Activated CD4-positive, alpha-beta memory T cell treated with anti-CD3 and anti-CD28 coated beads for 36 hours (primary cell): ENCODE measurements at places on chromosomes 13 and 19. TPM values are rescaled to one million over a fixed set of nuclear protein-coding genes. Genes with fewer than 3 reads are reported as not detected.

Gene ELAVL3
- total RNA-seq: not detected

- H3K4me1 ChIP-seq: no peaks in the 10 kb centered on the region
- no peak for DNase-seq
- no peaks in the 10 kb centered on the region for H3K36me3 ChIP-seq
- no peak overlapping the region for H3K4me3 ChIP-seq
- H3K27me3 ChIP-seq: peaks cover 4% of the 10 kb centered on the region
These were observed 46.2 kb downstream of the SKA3 start for GRCh38 chr13:21130116-21130515.

DNA sequence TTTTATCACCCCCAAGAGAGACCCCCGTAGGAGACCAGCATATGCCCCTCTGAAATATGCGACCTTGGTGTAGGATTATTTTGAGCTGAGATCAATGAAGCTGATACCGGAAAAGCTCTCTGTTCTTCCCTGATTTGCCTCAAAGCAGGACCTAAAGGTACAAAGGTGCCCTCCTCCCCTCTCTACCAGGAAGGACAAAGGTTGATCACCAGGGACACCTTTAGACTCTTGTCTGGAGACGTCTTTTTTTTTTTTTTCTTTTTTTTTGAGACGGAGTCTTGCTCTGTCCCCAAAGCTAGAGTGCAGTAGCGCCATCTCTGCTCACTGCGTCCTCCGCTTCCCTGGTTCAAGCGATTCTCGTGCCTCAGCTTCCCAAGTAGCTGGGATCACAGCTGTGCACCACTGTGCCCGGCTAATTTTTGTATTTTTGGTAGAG lies 792 bp upstream of the PEX11G start:
- H3K36me3 ChIP-seq: no peaks in the 10 kb centered on the region
- peak overlapping the region; percentile 30 for H3K27ac ChIP-seq
- peaks cover 28% of the 10 kb centered on the region for H3K4me1 ChIP-seq
- H3K4me3 ChIP-seq: peak overlapping the region; percentile 55
- no peaks in the 10 kb centered on the region for H3K27me3 ChIP-seq

- no peak overlapping the region for H3K27ac ChIP-seq
- H3K27me3 ChIP-seq: peaks cover 35% of the 10 kb centered on the region
- no peak overlapping the region for H3K4me3 ChIP-seq
- H3K36me3 ChIP-seq: no peaks in the 10 kb centered on the region
These were observed 3.6 kb upstream of the CEACAM3 start for GRCh38 chr19:41792513-41793413.
